Left kidney (tissue), 8 donors: ENCODE measurements at places on chromosomes 3 and 15. TPM values are rescaled to one million over a fixed set of nuclear protein-coding genes. Genes with fewer than 3 reads are reported as not detected.

Gene SERINC4
- not detected for polyA plus RNA-seq

Gene MLF1
- 62.9 TPM for polyA plus RNA-seq

DNA sequence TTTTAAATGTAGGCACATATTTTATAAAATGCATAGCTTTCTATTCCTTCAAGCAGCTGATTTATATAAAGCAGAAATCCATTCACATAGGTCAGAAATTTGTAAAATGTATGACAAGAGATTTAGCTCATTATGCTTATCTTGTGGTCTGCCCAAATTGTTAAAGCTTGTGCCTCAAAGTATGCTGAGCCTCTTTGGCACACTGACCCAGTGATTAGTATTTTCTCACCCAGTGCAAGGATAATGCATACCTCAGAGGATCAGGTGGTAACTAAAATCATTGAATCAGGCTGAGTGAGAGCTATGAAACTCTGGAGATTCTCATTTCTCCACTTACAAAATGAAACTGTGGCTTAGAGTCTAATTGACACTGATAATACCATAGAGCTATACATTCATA is 533.3 kb downstream of the FGF12 start:
- DNase-seq, result no peak

GRCh38 chr3:115321400-115321805 is 174.3 kb upstream of the ZBTB20 start:
- DNase-seq, result no peak

DNA sequence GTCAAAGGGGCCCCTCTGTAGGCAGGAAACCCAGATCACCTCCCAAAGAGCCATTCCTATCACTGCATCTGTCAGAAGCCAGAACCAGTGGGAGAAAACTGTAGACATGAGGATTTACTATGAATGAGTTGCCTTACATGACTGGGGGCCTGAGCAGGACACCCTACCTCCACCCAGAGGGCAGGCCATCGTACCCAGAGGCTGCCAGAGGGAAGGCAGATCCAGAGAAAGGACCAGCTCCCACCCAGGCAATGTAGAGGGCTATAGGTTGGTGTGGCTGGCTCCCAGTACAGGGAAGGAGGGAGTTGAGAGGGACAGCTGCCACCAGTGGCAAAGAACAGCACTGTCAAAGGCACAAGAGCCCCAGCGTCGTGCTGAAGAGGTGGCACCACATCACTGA is 233.2 kb downstream of the OCA2 start:
- DNase-seq, result no peak
